ENCODE measurements at places on chromosomes 3 and 15. TPM values are rescaled to one million over a fixed set of nuclear protein-coding genes. Genes with fewer than 3 reads are reported as not detected.

DNA sequence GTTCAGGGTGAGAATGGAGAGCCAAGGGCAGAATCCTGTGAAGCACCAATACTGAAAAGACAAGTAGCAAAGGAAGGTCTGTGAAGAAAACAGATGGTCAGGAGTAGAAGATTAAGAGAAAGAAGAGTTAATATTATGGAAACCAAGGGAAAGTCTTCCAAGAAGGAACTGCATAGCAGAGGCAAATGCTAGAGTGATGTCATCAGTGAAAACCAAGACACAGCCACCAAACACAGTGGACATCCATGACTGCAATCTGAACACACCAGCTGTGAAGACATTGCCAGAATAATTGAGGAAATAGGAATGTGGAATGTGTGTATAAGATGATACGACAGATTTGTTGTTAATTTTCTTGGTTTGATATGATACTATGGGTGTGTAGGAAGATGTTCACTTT lies 26.8 kb upstream of the ZBTB38 start:
- no peak overlapping the region for H3K4me3 ChIP-seq
- H3K4me1 ChIP-seq: no peaks in the 10 kb centered on the region
- no peaks in the 10 kb centered on the region for H3K27me3 ChIP-seq
- DNase-seq: no peak
- no peaks in the 10 kb centered on the region for H3K36me3 ChIP-seq
- H3K27ac ChIP-seq: no peak overlapping the region

GRCh38 chr15:50250760-50251394 lies 14.6 kb downstream of the HDC start:
- no peak overlapping the region for H3K27ac ChIP-seq
- no peak for DNase-seq
- no peaks in the 10 kb centered on the region for H3K36me3 ChIP-seq

DNA sequence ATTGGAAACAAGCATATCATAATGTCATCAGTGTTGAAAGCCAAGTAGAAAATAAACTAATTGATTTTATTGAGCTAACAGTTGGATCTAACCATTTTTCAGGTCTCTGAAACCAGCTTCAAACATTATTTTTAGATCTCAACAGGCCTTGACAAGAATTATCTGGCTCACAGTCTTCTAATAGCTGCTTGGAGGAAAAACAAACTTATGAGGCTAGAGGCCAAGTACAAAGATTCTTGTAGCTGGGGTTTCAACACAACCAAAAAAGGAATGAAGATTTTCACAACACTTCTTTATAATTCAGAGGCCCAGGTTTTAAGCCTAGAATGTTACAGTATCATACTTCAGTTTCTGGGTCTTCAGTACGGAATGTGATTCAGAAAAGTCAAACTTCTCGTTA lies 3.7 kb downstream of the SETMAR start:
- H3K36me3 ChIP-seq: no peaks in the 10 kb centered on the region
- H3K4me3 ChIP-seq: no peak overlapping the region
- H3K4me1 ChIP-seq: peaks cover 7% of the 10 kb centered on the region
- no peak overlapping the region for H3K27ac ChIP-seq
- H3K27me3 ChIP-seq: no peaks in the 10 kb centered on the region

- no peaks in the 10 kb centered on the region for H3K36me3 ChIP-seq
- H3K4me3 ChIP-seq: no peak overlapping the region
- no peaks in the 10 kb centered on the region for H3K27me3 ChIP-seq
- H3K27ac ChIP-seq: no peak overlapping the region
- no peaks in the 10 kb centered on the region for H3K4me1 ChIP-seq
Measured at GRCh38 chr3:160183345-160184076, 41.7 kb upstream of the C3orf80 start.

- no peaks in the 10 kb centered on the region for H3K27me3 ChIP-seq
- no peak overlapping the region for H3K4me3 ChIP-seq
- DNase-seq: no peak
- H3K4me1 ChIP-seq: no peaks in the 10 kb centered on the region
Measured at GRCh38 chr3:170502297-170502696, 83.6 kb downstream of the SLC7A14 start.

ASB7 gene
- 14.9 TPM for total RNA-seq

ADCY5 gene
- not detected for total RNA-seq

C2CD4A gene
- total RNA-seq: 0.13 TPM

TRIM42 gene
- total RNA-seq: not detected

RBSN gene
- 12.5 TPM for total RNA-seq

Measured in CD8-positive, alpha-beta memory T cell (primary cell).